Stimulated activated CD4-positive, alpha-beta T cell treated with anti-CD3 and anti-CD28 coated beads, Interleukin-2, amount 100 ng/mL, for 48 hours (primary cell): ENCODE measurements at places on chromosomes 4 and X.
A peak's percentile ranks its signal among the peaks of the same experiment; 100 is the strongest.

DNA sequence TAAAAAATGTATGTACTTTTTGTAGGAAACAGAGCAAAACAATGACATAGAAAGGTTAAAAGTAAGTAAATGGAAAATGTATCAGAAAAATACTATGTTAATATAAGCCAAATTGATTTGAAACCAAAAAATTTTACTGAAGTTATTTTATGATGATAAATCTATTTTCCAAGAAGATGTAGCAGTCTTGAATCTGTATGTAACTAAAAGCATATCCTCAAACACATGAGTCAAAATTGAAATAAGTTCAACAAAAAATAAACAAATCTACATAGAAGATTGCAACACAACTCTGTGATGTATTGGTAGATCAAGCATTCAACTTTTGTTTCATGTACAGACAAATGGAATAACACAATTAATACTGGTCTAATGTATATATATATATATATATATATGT lies 450.0 kb downstream of the SPRY1 start:
- DNase-seq = no peak

DNA sequence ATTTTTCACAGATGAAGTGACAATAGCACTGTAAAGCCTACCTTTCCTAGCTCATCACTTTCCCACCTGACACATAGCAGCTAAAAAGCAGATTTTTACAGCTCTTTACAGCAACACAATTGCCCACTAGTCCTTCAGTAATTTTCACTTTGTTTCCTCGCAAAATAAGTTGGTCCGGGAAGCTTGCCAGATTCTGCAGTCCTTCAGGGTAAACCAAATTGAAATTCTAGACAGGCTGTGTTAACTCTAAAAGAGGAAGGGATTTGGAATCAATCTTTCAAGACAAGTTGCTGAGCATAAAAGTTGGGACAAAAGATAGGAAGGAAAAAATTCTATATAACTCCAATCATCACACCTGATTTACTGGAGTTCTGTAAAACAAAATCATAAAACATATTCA lies 8.7 kb downstream of the C1QTNF7 start:
- no peak for DNase-seq

GRCh38 chr4:174324725-174325124 lies 41.0 kb downstream of the CEP44 start:
- no peak for DNase-seq

DNA sequence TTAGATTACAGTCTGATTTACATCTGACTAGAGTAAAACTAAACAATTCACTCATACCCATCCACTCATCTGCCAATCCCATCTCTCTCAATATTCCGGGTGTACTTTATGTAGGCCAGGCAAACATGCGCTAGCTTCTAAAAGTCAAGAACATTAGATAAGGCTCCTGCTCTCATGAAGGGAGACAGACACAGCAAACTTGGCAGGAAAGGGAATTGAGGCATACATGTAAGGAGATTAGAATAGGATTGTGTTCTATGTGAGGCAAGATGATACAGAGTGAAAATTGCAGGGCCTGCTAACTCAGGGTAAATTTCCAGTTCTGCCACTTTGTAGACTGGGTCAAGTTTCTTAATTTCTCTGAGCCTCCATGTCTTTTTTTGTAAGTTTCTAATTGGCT lies 135.8 kb downstream of the CDS1 start:
- DNase-seq = no peak

GRCh38 chr4:167023364-167023925 lies 210.8 kb downstream of the SPOCK3 start:
- no peak for DNase-seq

GRCh38 chr4:168765322-168765721 lies 244.7 kb downstream of the CBR4 start:
- DNase-seq = no peak

DNA sequence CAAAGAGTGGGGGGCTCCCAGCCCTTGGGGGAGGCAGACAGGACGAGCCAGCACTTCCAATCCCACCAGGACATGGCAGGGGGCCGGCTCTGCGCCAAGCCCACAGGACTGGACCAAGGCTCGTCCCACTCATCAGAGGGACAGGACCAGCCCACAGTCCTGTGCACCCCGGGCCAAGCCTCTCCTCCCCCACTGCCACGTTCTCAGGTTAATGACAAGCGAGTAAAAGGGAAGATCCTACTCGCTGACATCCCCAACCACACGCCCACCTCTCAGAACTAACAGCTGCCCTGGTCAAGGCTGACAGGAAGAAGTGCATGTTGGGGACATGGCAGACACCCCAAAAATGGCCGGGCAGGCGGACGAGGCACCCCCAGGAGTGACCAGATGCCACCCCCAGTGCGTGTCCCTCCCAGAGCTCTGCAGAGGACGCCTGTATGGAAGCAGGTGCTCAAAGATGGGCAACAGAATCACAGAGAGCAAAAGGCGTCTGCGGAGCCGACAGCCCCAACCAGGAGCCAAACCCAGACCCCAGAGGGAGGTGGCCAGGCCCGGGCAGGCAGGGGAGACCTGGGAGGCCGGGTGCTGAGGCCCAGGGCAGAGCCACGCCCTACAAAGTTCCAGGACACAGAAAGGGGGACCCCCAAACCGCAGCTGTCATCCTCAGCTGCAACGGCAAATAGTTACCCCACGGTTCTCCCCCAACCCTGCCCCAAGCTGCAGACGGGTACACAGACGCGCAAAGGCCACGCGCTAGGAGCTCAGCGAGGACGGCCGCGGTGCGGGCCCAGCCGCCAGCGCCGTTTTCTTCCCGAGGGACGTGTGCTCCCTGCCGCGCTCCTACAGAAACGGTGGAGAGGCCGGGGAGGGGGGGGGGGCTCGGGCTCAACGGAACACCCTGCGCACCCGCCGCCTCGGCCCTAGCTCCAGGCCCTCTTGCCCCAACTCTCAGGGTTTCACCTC lies 1.7 kb downstream of the CTBP1 start:
- no peak for DNase-seq

GRCh38 chrX:86910602-86911311 lies 606.8 kb upstream of the KLHL4 start:
- no peak for DNase-seq

GRCh38 chr4:103046416-103047290 lies 27.1 kb upstream of the SLC9B1 start:
- peak; percentile 12 for DNase-seq

DNA sequence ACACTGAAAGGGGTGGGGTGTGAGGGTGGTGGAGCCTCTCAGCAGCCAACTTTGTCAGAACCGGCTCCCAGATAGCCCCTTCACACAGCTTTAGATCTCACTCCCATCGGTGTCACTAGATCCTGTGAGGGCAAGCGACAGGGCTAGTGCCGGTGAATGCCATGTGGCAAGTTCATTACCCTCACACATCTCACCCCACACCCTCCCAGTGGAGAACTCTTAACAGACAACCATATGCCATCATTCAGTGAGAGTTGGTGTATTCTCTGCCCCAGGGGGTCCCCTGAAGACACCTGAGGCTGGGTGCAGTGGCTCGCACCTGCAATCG lies 15.3 kb downstream of the SEPTIN6 start:
- no peak for DNase-seq

DNA sequence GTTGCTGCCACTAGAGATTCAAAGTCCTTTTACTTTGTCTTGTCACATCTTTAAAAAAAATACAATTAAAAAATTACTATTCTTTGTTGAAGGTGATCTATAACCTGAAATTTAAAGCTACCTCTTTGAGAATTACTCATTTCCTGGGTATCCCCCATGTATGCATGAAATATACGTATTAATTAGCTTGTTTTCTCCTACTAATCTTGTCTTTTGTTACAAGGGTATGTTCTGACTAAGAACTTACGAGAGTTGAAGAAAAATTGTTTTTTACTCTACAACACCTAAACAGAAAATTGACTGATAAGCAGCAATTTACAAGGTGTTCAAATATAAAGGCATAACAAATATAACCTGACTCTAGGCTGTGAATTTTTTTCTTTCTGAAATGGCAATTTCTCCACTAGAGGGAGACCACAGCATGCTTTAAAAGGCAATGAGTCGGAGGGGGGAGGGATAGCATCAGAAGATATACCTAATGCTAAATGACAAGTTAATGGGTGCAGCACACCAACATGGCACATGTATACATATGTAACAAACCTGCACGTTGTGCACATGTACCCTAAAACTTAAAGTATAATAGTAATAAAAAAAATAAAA lies 249.6 kb downstream of the OPHN1 start:
- DNase-seq = no peak

DNA sequence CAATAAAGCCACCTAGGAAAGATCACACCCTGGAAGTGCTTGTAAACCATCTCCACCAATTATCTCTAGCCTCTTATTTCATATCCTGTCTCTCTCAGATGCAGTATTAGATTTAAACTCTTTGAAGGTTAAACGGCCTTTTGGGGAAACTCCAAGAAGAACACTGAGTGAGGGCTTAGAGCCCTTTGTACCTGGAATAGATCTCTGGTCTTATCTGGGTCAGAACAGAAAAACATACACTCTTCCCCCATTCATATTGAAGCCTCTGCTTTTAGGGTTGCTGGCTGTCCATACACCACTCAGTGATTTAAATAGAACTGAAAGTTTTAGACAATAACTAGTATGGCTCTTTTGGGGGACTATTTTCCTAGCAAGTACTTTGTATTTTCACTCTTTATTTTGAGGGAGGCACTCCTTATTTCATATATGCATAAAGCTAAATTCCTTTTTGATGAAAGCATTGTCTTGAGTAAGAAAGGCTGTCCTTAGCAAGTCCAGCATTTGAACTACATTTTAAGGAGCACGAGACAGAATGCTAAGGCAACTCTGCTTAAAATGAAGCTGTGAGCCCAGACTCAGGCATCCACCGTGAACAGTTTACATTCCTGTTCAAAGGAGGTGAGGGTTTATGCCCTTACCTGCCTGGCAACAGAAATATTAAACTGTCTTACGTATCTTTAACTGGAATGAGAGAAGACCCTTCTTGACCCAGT lies 17.4 kb downstream of the YY2 start:
- DNase-seq = no peak

GRCh38 chr4:125434136-125434535 lies 119.4 kb downstream of the FAT4 start:
- DNase-seq = no peak

DNA sequence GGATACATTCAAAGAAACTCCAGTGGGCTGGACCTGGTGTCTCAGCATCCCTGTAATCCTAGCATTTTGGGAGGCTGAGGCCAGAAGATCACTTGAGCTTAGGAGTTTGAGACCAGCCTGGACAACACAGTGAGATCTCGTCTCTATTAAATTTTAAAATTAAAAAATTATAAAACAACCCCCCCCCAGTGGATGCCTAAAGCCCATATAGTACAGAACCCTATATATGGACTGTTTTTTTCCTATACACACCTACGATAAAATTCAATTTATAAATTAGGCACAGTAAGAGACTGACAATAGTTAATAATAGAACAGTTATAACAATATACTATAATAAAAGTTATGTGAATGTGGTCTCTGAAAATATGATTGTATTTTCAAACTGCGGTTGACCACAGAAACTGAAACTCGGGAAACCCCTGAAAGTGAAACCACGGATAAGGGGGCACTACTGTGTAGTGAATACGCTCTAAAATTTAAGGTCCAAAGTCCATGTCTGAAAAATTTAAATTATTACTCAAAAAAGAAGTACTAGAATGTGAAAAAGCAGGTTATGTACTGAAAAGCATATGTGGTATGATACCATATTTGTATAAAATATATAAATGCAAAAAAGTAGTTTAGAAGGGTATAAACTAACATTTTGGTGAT lies 2.0 kb downstream of the SMIM14 start:
- no peak for DNase-seq

DNA sequence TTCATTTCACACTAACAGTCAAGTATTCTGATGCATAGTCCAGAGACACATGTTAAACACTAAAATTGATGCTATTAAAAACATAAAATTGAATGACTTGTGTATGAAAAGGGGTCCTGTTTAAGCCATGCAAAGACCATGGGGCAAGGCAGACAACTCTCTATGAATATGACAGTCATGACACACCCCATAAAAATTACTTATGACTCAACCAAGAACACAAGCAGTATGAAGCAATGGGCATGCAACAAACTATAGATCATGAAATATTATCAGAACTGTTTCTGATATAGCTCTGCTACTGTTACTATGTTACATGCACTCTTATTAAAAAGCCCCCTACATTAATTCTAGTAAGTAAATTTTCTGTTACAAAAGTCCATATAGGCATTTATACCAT lies 57.5 kb upstream of the ZCCHC13 start:
- no peak for DNase-seq

DNA sequence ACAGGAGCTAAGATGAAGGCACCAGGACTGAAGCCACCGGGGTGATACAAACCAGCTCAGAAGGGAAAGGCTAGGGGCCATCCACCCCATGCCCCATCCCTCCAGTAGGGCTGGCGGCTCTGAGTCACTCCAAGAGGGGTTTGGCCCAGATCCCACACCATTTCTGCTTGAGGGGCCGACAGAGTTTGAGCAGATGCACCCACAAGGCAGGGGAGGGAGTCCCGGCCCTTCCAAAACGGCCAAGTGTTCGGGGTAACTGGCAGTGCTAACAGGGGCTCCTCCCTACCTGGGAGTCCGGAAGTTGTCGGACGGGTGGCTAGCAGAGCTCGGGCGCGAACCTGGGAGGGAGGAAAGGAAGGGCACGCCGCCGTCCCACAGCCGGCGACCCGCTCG lies 412 bp downstream of the SLC10A3 start:
- peak; percentile 7 for DNase-seq

- no peak for DNase-seq
Measured at GRCh38 chr4:156073976-156074375, 120.3 kb upstream of the CTSO start.

DNA sequence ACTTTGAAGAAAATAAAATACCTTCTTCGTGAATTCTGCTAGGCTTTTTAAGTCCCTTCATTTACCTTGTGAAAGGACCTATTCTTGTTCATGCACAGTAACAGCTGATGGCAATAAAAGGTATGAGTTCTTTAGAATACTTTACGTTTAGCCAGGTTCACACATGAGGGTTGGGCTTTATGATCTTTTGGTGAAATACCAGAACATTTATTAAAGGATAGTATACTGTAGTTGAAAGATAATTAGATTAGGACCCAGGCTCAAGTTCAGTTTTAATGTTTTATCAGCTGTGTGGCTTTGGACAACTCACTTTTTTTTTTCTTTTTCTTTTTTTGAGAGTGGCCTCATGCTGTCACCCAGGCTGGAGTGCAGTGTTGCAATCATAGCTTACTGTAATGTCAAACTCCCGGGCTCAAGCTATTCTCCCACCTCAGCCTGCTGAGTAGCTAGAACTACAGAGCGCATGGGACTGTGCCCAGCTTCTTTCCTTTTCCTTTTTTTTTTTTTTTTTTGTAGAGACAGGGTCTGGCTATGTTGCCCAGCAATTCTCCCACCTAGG lies 28.2 kb upstream of the NEIL3 start:
- no peak for DNase-seq

DNA sequence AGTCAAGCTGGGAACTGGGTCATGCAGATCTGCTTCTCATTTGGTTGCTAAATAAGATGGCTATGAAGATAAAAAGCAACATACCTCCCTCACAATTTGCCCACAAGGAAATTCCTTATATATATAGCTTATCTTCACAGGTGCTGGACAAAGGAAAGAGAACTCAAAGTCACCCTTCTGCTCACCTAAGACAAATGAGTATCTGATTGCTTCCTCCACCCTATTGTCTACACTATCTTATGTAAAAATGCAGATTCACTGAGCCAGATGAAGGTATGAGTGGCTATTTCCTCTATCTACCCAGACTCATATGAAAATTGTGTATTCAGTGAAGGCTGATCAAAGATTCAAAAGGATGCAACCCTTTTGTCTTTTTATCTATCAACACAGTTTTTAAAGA lies 50.8 kb downstream of the CHM start:
- no peak for DNase-seq

- no peak for DNase-seq
Measured at GRCh38 chr4:170497112-170497511, 407.4 kb upstream of the AADAT start.
